Stimulated activated CD4-positive, alpha-beta T cell treated with anti-CD3 and anti-CD28 coated beads, Interleukin-1b, Interleukin-23, amount 100 ng/mL, for 1 hour (primary cell): ENCODE measurements at places on chromosomes 4 and X.

DNA sequence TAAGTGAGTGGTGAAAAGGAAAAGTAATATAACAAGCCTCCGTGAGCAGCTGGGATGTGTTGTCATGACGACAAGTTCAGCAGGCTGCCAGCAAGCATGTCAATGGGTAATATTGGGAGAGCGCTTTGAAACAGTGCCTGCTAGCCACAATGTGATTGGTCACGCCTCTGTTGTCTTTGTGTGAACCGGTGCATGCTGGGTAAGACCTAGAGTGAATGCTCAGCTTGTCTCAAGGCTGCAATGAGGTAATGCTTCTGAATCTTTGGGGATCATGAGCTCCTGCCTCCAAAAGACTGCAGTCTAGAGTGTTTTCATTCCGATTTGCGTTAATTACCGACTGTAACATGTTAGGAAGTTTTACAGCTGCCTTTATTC is 54.9 kb downstream of the STOX2 start:
- DNase-seq = no peak

DNA sequence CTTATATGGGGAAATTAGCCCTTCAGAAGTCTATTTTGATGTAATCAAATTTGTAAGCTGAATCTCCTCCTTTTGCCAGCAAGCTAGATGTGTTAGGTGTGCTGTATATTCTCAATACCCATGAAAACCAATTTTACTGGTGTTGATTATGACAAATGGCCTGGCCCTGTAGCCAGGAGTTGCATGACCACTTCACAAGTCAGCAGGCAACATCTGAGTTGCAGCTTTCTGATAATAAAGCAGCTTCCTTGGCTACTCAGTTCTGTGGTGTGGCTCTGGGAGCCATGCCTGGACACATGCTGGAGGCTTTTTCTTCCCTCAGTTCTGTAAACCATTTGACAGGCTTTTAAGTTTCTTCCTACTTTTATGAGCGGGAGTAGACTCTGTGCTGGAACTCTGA is 154.1 kb upstream of the CXCL13 start:
- DNase-seq = no peak

GRCh38 chr4:123488916-123489315 is 92.3 kb downstream of the SPRY1 start:
- DNase-seq = no peak

DNA sequence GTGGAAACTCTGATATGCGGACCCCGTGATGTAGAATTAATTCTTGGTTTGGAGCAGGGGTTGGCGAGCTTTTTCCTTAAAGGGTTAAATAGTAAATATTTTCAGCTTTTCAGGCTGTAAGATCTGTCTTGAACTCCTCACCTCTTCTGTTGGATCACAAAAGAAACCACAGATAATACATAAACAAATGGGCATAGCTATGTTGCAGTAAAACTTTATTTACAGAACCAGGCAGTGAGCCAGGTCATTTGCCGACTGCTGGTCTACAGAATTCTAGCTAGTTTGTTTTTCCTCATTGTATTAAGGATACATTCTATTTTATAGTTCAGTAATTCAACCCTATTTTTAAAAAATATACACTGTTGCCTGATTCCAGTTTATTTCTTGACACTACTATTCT is 116.6 kb downstream of the PAPSS1 start:
- DNase-seq = no peak

DNA sequence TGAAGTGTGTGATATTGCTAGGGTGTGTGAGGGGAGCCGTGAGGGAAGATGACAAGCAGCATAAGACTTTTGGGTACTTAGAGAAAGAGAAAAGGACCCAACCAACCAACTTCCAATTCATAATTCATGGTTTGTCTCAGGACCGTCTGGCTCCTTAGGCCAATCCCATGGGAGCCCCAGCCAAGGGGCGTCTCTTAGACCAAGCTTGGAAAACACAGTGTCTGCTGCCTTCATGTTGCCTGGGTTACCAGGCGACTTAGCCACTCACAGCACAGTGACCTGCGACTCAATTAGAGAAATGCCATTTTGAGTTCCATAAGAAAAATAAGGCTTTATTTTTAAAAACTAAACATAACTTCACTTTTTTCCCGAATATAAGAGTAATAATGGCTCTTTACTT is 32.7 kb downstream of the BST1 start:
- no peak for DNase-seq

DNA sequence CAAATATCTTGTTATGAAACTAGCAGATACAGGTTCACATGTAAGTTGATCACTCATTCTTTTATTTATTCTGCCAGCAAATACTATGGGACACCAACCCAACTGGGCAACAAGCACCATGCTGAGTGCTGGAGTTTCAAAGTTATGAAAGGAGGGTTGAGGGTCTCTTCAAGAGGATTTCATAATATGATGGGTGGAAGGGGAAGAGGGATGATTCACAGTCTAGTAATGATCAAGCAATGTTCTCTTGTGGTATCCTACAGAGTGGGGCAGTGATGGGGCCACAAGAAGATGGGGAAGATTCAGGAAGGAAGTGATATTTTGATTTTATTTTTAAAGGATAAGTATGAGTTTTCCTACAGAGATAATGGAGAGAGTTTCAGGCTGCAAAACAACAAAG is 46.2 kb upstream of the TXK start:
- DNase-seq = no peak
